T47D (cell line): ENCODE measurements at places on chromosomes 6 and 20.

- no peak for DNase-seq
Observed at GRCh38 chr20:3798373-3798768, 2.3 kb downstream of the CDC25B start.

DNA sequence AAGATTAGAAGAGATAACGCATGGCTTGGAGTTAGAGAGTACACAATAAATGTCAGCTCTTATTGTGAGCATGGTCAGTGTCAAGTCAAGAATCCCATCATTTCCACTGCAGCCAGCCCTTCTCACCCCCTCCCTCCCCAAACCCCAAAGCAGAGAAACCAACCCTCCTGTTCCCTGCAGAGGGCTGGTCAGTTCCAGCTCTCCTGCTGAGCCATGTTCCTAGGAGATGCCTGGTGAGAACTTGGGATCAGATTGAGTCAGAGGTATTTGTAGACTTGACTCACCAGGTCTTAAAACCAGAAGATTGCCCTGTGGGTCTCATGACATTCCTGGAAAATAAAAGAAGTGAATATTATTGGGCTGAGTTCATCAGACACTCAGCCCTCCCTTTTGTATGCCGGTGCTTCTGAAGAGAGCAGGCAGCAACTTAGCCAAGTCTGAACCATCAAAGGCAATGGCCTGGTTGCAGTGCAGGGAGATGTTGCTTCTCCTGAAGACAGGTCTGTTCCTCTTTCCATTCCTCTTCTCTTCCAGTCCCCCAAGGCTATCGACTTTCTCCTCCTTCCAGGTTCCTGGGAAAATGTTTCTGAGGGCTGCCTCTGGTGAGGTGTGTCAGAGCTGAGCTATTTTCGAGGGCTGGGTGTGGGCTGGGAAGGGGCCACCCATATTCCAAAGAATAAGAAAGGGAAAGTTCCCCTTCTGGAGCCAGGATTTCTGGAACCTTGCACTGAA lies 278.2 kb upstream of the SUPT3H start:
- peak; percentile 64 for DNase-seq

GRCh38 chr20:36308986-36309385 lies 2.8 kb downstream of the DLGAP4 start:
- no peak for DNase-seq

- DNase-seq: peak; percentile 33
Observed at GRCh38 chr6:15479761-15480160, 183.1 kb downstream of the DTNBP1 start.

DNA sequence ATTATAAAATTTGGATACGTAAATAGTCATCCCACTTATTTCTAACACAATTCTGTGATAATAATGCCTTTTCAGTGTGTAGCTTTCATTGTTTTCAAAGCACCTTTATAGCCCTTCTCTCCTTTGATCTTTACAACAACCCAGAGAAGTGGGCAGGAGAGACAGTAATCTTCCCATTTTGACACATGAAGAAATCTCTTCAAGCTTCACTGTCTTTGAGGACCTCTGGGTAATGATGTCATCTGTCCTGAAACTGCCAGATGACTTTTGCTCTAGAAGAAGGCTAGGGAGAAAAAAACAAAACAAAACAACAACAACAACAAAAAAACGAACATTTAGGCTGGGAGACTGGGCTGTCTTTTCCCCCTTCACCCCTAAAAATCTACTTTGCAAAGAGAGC lies 203.0 kb downstream of the KCNQ5 start:
- no peak for DNase-seq

GRCh38 chr6:148502083-148502772 lies 159.6 kb downstream of the SASH1 start:
- DNase-seq: no peak

DNA sequence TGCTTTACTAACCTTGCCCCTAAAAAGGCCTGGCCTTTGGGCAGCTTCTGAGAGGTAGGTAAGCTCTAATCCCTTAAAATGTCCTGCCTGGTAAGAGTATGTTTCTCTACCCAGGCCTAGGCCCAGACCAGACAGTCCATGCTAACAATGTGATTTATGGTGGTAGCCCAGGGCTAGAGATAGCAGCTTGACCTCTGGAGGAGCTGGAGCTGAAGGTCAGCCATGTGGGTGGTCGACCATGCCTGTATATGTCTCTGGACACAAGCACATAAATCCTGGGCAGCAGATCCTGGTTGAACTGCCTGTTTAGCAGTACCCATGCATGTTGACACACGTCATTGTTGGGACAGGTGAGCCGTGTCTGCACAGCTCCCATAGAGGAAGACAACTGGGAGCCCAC lies 62.1 kb upstream of the PHACTR1 start:
- no peak for DNase-seq

DNA sequence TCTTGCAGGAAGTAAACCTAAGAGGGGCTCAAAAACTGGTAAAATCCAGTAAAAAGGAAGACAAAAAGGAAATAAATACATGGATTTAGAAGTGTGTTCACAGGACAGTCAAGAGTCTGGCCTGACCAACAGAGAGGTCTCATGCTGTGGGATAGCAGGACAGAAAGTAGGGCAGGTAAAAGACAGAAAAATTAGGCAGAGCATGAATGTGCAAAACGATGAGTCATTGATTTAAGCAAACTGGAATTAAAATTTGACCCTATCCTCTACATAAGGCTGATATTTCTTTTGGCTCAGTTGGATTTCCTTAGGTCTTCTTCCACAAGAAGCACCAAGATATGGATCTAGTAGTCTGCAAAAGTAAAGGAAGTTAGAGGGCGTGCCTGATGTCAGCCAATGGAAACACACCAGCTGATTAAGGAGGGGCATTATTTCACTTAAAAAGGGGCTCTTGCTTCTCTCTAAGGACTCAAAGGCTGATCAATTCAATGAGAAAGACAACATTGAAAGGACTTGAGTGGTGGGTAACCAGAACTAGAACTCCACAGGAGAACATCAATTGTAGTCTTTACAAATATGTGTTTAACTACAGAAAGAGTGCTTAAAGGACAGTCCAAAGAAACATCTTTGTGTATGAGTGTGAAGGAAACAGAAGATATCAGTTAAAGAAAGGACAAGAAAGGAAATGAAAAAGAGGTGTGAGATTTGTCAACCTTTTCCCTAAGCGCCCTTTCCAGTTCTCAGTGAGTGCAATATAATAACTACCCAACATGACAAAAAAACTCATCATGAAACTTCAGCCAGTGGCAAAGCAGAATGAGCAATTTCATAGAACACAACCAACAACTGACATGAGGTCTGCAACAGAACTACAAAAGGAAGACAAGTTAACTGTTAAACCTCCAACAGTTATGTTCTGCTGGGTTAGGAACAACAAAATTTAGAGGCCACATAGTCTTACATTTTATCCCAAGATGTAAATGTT lies 19.4 kb upstream of the MYB start:
- DNase-seq: no peak

GRCh38 chr6:135195522-135195921 lies 14.4 kb downstream of the MYB start:
- DNase-seq: no peak

DNA sequence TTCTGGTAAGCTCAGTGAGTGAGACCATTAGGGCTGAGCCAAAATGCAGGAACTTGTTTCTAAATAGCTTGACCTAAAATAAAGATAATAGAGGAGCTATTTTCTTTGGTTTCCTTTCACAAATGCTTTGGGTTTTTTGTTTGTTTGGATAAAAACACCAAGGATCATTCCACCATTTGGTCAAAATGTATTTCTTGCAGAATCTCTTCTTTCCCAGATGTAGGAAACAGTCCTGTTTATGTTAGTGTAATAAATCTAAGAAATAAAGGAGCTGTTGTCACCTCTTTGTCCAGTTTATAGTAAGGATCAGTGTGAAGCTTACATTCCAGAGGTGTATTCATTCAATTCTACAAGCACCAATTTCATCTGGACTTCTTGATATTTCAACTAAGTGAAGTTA lies 297.8 kb downstream of the GJA1 start:
- no peak for DNase-seq

DNA sequence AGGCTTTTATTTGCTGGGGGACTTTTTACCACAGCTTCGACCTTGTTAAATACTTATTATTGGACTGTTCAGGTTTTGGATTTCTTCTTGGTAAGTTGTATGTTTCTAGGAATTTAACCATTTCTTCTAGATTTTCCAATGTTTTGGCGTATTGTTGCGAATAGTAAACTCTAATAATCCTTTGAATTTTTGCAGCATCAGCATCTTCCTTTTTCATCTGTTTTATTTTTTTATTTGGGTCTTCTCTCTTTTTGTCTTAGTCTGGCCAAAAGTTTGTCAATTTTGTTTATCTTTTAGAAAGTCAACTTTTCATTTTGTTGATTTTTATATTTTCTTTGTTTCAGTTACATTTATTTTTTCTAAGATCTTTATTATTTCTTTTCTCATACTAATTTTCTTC lies 1272.0 kb downstream of the HACE1 start:
- DNase-seq: no peak

DNA sequence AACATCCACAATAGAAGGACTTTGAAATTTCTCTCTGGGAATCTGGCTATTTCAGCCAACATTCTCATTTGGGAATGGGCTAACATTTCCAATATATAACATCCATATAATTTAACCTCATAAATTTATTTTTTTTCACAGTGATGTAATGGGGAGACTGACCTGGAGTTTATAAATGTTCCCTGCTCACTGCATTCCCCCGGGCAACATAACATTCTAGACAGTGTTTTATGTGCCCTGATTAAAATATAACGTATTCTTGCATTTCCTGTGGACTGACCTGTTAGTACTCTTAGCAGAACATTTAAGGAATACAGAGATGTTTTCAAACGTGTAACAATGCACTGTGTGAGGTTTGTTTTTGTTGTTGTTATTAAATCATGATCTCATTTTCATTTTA lies 20.9 kb downstream of the TSHZ2 start:
- no peak for DNase-seq

DNA sequence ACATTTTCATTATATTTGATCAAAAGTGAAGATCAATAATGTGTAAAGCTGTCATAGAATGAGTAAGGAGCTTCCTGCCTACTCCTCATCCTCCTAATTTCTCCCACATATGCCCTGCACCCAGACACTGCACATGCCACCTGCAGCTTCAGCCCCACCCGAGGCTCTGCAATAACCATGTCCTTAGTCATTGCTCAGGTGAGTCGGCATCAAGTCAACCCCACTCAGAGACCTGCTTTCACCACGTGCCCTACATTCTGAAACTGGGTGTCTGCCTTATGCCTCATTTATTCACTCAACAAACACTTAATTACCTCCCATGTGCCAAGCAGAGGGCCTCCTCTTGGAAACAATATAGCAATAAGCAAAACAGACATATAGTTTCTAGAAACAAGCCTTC lies 15.4 kb upstream of the TNFAIP3 start:
- DNase-seq: no peak

DNA sequence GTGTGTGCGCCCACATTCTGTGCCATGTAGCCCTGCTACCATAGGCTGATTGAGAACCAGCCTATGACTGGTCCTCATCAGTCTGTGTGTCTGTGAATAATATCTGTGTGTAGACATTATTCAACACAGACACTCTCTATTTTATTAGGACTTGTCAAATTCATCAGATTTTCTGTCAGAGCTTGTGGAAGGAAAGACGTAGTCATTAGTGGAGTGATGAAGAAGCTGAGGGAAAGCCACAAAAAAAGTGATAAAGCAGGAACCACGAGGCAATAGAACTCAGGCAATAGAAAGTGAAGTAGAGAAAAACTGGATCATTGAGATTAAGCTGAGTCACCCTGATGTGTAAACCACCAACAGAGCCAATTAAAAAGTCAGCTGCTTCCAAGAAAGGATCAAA lies 122.2 kb upstream of the MARCKS start:
- no peak for DNase-seq

DNA sequence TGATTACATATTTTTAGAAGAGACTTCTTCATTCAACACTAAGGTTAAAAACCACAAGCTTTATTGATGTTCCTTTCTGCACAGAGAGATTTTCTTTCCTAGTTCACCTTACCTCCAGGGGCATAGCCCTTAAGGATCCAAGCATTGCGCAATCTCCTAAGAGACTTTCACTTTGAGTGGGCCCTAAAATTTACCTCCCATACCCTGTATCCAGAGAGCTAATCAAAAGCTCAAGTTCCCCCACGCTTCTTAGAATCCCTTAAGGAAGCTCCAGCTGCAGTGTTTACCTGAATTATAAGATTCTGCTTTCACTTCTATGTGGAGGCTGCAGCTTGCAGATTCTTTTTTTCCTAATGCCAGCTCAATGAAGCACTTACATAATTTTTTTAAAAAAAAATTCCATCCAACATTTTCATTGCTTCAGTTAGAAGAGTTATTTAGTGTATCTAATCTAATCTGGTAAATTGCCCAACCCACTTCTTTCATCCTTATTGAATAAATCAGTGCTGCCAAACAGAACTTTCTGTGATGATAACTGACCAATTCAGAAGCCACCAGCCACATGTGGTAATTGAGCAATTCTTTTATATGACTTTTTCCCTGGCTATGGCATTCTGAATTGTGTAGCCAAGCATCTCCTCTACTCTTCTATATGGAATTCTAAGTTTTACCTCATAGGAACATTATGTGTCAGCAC lies 24.6 kb upstream of the SPTLC3 start:
- no peak for DNase-seq

DNA sequence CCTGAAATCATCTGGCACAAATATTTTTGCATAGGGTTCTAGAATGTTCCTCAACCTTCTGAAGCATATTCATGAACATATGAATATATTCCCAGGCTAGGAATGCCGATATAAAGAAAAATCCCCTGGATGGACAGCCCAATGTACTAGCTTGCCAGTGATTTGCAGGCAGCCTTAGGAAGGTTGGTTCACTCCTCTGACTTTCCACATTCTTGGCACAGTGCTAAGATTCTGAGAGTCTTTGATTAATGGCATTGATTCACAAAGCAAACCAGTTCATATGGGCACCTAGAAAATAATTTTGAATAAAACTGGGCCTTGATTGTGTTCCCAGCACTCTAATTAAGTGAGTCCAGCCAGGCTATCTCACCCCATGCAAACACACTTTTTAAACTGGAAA lies 56.9 kb upstream of the ENPP4 start:
- DNase-seq: no peak

GRCh38 chr6:116115781-116116180 lies 10.2 kb downstream of the COL10A1 start:
- DNase-seq: no peak

DNA sequence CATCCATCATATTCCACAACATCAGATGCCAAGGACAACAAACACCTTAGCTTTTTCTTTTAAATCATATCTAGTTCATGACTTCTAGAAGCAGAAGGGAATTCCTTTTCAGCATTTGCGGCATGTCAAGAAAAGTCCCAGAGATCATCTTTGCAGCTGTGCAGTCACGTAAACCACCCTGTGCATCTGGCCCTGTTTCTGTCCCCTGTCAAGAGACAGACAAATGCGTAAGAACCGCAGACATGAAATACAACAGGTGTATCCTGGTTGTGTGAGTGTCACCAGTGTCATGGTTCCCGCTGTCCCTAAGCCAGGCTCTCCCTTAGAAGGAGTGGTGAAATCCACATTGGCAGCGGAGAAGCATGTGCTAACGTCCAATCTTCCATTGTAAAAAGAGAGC lies 28.1 kb downstream of the LY86 start:
- DNase-seq: no peak

GRCh38 chr6:17450832-17451231 lies 57.4 kb downstream of the CAP2 start:
- DNase-seq: no peak

DNA sequence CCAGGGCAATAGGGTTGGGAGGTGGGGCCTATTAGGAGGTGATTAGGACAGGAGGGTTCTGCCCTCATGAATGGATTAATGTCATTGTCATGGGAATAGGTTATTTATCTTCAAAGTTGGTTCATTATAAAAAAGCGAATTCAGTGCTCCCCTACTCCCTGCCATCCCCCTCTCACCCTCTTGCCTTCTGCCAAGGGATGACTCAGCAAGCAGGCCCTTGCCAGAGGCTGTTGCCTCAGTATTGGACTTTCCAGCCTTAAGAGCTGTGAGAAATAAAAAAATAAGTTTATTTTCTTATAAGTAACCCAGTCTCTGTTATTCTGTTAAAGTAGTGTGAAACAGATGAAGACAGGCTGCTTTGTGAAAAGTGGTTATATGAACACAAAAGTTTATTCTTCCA lies 381.1 kb upstream of the ZFP64 start:
- DNase-seq: no peak
